ENCODE measurements at places on chromosomes 5 and 9.
A peak's percentile ranks its signal among the peaks of the same experiment; 100 is the strongest.

DNA sequence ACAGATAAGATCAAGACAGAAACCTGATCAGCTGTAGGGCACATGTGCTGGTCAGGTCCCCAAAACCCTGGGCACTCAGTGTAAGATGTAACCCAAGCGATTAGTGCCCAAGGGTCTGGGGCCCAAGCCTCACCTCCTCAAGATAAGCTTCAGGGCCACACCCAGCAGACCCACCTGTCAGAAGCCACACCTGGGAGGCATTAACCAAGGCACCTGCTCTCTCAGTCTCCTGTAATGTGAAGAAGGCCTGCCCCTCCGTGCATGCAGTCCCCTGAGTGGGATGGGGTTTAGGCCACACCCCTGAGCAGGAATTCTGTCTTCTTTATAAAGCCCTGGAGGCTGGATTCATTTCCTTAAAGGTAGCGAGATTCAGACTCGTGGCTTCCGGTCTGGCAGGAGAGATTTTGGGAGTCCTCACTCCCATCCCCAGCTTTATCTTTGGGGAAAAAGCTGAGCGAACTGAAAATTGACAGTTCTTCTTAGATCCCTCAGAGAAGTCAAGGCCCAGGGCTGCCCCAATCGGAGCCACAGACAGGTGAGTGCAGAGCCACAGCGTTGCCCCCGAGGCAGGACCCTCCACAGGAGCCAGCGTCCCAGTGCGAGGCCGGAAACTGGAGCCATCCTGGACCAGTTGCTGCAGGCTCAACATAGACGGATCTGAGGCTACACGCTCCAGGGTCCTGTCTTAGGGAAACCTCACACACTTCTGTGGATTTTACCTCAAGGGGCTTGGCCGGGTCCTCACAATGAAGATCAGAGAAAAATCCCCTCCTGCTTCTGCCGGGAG lies 357.6 kb upstream of the IRX4 start:
- no peak for DNase-seq

- DNase-seq, result no peak
Observed at GRCh38 chr5:68886814-68887213, 207.0 kb upstream of the SLC30A5 start.

GRCh38 chr9:126738553-126738952 lies 66.3 kb upstream of the ZBTB43 start:
- no peak for DNase-seq

DNA sequence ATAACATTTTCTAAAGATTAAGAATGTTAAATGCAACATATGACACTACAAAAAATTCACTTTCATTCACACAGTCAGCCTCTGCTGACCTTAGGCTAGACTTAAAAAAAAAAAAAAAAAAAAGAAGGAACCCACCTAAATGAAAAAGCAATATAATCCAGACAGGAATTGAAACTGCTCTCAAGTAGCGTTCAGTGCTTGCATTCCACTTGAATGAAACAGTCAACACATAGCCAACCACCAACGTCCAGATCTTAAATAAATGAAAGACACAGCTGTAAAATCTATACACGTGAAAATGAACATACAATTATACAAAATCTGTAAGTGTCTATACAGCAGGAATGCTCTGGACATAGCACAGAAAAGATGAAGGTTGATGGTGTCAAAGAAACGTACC lies 11.4 kb downstream of the TMEM245 start:
- no peak for DNase-seq

GRCh38 chr9:79817438-79818004 lies 245.8 kb downstream of the TLE4 start:
- DNase-seq, result no peak

GRCh38 chr5:65555287-65555686 lies 7.7 kb downstream of the CENPK start:
- DNase-seq, result no peak

GRCh38 chr9:113882181-113882580 lies 6.1 kb downstream of the ZNF618 start:
- no peak for DNase-seq

- DNase-seq, result no peak
Observed at GRCh38 chr5:34411470-34412346, 244.4 kb upstream of the RAI14 start.

GRCh38 chr5:43631182-43631910 lies 28.4 kb downstream of the NNT start:
- peak; percentile 72 for DNase-seq
